ENCODE measurements at places on chromosomes 2 and 18. TPM values are rescaled to one million over a fixed set of nuclear protein-coding genes. Genes with fewer than 3 reads are reported as not detected.

- ATAC-seq: peak; percentile 61
Observed at GRCh38 chr2:121579309-121579708, 48.6 kb downstream of the RNU4ATAC start.

DNA sequence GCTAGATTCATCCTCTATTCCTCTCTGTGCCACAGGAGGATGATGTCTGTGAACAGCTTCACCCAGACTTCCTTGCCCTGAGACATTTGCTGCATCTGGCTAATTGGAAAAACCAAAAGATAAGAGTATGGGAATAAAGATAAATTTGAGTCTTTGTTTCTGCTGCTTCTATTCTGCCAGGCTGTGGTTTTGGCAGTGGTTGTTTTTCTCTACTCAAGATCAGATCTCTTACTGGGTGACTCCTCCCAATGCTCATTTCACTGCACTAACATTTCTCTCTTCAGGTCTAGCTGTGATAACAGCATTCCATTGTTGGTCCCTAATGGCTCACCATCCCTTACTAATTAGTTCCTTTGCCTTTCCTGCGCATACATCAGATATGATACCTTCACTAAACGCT is 89.5 kb downstream of the CALCRL start:
- no peak for ATAC-seq

- no peak for ATAC-seq
Observed at GRCh38 chr2:58194458-58194857, 46.7 kb downstream of the FANCL start.

DNA sequence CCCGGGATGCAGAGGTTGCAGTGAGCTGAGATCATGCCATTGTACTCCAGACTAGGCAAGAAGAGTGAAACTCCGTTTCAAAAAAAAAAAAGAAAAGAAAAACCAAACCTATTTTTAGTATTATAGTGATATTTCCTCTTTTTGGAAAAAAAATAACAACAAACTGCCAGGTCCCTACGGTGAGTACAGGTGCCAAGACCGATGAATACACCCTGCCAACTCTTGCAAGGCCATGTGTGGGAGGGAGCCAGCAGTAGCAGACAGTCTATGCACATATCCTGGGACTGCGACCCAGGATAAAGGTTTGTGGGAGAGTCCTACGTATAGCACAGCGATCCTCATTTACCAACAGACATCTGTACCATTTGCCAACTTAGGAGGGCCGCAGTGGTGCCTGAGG is 69.6 kb upstream of the DNMT3A start:
- no peak for ATAC-seq

- ATAC-seq: peak; percentile 84
Observed at GRCh38 chr2:43609290-43609918, 13.6 kb upstream of the THADA start.

- no peak for ATAC-seq
Observed at GRCh38 chr2:127622561-127623387, 23.2 kb upstream of the GPR17 start.

- ATAC-seq: no peak
Observed at GRCh38 chr2:194709840-194710239, 947.2 kb upstream of the SLC39A10 start.

GRCh38 chr2:219001577-219002394 is 8.6 kb upstream of the CRYBA2 start:
- ATAC-seq: peak; percentile 67

- ATAC-seq: no peak
Observed at GRCh38 chr2:225008179-225008856, 34.0 kb downstream of the DOCK10 start.

- ATAC-seq: no peak
Observed at GRCh38 chr2:32168513-32168912, 2.8 kb downstream of the SLC30A6 start.

GRCh38 chr2:28544922-28545589 is 49.2 kb downstream of the PLB1 start:
- no peak for ATAC-seq

GRCh38 chr2:25972049-25972823 is 10.1 kb downstream of the KIF3C start:
- ATAC-seq: no peak

- no peak for ATAC-seq
Observed at GRCh38 chr18:73983970-73984369, 163.7 kb downstream of the FBXO15 start.

DNA sequence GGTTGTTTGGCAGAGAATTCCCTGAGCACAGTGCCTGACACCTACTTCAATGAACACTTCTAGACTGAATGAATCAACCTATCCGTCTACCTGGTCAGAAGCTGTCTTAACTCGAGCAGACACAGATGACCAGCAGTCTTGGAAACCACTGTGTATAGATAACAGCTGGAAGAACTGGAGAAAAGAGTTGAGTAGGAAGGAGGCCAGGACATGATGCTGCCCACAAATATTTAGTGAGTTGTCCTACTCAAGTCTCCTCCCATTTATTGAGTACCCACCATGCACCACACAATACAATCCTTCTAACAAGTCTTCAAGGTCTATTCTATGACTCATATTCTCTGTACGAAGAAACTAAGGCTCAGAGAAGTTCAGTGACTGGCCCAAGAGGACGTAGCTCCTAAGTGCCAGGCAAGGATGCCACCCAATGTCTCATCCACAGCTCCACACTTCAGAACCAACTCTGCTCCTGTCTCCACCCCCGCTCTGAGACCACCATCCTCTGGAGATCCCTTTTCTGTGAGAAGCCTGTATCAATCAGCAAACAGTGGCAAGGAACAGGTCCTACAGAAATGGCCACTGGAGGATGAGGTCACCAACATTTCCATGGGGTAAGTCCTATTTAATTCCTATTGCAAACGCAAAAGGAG is 62.2 kb downstream of the GALNT14 start:
- no peak for ATAC-seq

- peak; percentile 91 for ATAC-seq
Observed at GRCh38 chr18:31497836-31498573, at the start of gene DSG2. TSS of gene DSG2 (plus strand) at chr18:31498177. CDS start at chr18:31498252, 75 bp downstream.

GRCh38 chr2:181937473-181937872 is 45.9 kb downstream of the ITPRID2 start:
- ATAC-seq: no peak

- peak; percentile 44 for ATAC-seq
Observed at GRCh38 chr18:61471942-61472341, 138.7 kb downstream of the CDH20 start.

GRCh38 chr2:164335947-164336346 is 285.3 kb downstream of the GRB14 start:
- ATAC-seq: no peak

- no peak for ATAC-seq
Observed at GRCh38 chr2:120761164-120761861, 25.6 kb downstream of the GLI2 start.

DNA sequence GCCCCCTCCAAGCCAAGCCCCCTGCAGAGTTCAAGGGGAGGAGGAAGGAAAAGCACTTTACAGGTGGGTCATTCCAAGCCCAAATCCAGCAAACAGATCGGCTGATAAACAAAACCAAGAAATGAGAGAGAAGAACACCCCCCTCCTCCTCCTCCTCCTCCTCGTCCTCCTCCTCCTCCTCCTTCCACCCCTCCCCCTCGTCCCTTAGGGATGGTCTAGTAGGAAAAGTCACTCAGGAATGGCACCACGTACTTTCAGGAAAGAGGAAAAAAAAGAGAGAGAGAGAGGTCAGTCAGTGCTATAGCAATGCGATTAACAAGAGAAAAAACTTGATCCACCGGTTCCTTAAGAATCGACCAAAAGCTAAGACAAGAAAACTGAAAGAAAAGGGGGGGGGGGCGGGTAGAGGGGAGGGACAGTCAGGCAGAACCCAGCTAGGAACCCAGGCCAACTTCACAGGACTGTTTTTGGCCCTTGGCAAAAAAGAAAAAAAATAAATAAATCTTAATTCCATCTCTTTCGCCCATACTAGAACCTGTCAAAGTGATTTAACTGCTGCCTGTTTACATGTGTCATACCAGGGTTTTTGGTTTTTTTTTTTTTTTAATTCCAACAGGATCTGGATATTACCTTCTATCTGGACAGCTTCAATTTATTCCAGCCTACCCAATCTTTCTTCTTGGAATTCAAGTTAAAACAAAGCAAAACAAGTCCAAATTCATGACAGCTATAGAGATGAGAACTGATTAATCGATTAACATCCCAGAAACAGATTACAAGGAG is 906 bp downstream of the IKZF2 start:
- ATAC-seq: no peak

DNA sequence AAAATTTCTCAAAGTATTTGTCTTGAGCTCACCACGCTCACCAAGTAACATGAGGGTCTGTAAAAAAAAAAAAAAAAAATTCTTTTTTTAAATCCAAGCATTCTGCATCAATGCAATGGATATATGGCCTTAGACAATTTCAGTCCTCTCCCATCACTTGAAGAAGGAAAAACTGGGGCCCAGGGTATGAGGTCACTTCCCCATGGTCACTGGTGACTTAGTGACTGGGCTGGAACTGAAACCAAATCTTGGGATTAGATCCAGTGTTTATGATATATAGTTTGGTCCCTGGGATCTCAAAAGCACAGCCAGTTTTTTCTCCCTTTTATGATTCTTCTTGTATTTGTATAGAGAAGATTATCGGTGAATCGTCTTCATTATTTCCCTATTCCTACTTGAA is 477.9 kb upstream of the TNP1 start:
- ATAC-seq: no peak

DNA sequence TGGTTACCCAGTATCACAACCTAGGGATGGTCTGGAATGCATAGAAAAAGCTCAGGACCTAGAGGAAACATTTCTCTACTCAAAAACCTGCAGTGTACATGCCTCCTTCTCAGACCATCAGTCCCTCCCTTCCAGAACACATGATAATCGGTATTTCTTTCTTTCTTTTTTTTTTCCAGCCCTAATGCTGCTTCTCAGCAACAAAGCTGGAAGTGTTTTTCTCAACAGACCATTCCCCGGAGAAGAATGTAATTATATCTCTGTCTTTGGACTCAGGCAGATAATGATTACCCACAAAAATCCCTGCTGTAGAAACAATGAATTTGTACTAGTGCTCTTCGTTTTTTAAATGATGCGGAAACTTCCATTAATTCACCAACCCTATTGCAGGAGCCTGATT is 44.1 kb upstream of the NDUFV2 start:
- peak; percentile 57 for ATAC-seq

DNA sequence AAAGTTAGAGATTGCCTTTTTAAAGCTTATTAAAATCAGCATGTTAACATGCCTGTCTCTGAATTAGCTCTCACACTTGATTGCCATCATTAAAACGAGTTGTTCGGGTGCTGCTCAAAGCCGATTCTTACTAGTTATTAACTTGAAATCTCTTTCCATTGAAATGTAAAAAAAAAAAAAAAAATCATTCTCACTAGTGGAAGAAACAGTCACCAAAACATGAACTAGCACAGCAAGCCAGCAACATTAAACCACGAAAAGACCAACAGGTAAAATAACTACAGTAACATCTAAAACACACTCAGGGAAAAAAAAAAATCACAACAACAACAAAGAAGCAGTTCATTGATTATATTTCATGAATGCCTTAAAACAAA is 264.5 kb downstream of the MEIS1 start:
- no peak for ATAC-seq

GRCh38 chr2:144233317-144233716 is 286.6 kb downstream of the ZEB2 start:
- no peak for ATAC-seq

DNA sequence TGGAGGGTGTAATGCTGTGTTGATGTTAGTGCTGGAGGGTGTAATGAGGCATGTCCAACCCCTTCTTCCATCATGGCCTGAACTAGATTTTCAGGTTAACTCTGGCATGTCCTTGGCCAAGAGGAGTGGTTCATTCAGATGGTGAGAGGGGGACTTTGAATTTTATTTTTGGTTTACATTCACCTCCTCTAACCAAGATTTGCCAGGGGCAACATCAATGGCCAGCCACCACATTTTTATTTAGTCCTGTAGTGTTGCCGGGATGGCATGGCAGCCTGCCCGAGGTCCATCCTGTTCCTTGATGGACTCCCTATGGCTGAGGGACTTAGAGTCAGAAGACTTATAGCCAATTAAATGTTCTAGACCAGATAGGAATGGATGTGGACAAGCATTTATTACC is 484.6 kb upstream of the HS6ST1 start:
- no peak for ATAC-seq

DNA sequence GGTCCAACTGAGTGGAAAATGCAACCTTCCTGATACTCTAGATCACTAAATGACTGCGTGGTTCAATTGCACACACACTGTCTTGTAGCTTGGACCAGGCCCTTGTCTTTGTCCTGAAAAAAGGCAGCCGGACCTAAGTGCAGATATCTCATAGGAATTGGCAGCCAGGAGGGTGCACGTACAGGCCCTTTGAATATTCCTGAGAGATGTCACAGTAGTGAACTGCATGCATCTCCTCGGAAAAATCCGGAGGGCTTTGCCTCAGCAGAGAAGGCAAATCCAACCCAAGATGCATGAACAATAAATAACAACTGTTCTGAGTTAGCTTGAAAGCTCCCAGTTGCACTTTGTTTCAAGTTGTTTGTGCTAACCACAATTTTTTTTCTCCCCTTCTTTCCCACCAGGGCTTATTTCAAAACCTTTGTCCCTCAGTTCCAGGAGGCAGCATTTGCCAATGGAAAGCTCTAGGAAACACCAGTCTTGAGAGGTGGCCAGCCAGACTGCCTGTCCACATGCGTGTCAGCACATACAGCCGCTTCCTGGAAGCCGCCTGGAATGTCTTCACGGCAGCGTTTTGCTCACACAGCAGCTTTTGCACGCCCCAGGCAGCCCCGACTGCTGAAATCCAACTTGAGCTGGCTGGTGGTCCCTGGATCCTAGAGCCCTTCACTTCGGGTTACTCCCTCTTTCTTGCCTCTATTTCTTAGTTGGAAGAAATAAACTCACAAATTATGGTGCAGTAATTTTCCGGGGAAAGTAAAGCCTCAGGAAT is 54.4 kb upstream of the FOSL2 start:
- ATAC-seq: peak; percentile 65

DNA sequence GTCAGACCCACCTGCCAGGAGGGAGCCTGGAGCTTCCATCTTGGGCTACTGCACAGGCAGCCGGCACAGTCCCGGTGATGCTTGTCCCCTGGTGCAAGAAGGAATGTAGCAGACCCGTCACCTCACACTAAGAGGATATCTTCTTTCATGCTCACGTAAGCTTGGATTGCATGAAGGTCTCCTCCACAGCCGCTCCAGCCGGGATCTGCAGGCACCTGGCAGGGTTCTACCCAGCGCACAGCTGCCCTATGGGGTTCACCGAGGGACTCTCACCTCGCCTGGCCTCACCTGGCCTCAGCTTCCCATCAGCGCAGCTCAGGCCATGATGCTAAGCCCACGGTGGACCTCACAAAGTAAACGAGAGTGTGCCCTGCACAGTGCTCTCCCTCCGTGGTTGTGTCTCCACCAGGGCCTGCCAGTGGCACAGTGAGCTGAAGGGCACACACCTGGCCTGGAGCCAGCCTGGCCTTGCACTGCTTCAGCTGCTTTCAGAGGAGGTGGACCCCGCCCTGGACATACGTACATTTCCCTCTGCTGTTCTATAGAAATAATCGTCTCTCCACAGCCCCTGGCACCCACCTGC is 239.1 kb downstream of the SEPTIN10 start:
- no peak for ATAC-seq

Gene GRHL1
- 2.4 TPM for total RNA-seq

Gene PSMA8
- not detected for total RNA-seq

Gene B4GALT6
- total RNA-seq: 9.6 TPM

Gene MRO
- 0.16 TPM for total RNA-seq

Gene ST8SIA3
- 0.05 TPM for total RNA-seq

Gene BAZ2B
- 81.1 TPM for total RNA-seq

Gene ACADL
- total RNA-seq: 0.26 TPM

Gene L3MBTL4
- total RNA-seq: 0.75 TPM

Gene SLC40A1
- total RNA-seq: 4.0 TPM

Gene DBI
- 136 TPM for total RNA-seq
